Stimulated activated CD8-positive, alpha-beta memory T cell treated with anti-CD3 and anti-CD28 coated beads, Interleukin-12 subunit alpha, Interleukin-12 subunit beta, amount 100 ng/mL, for 4 hours (primary cell): ENCODE measurements at places on chromosomes 6 and 20.

GRCh38 chr6:87544474-87544735 lies 45.4 kb downstream of the RARS2 start:
- DNase-seq = no peak

DNA sequence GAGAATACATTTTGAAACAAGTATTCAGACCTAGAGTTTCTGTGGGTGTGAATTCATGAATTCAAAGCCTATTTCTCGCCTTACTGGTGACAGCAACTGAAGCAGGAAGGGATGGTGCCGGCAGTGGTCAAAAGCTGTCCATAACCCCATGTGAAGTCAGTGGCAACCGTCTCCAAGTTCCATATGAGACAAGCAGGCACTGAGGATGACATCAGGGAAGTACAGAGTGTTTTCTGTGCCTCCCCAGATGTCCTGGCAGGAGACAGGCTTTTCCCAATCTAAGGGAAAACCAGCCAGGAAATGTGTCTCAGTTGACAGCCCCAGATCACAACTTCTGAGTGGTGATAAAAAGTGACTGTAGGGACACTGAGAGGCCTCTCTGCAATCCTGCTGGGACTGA lies 66.6 kb downstream of the HIVEP2 start:
- no peak for DNase-seq

- no peak for DNase-seq
Measured at GRCh38 chr6:127290391-127291265, 24.0 kb downstream of the RNF146 start.

DNA sequence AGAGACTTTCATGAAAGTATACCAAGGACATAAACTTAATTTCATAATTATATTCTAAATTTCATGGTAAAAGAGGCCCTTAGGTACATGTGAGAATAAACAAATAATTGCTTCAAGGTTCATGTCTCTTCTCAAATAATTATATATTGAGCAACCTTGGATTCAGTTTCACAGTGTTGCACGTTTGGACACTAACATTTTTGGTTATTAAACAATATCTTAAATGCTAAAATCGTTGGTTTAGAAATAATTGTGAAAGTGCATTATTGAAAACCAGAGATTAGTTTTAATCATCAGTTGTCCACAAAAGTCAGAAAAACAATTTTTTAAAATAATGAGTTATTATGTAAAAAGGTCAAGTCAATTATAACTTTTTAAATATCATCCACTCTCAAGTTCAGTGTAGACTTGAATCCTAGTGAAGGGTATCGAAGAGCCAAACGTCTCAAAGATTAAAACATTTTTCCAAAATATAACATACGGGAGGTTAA lies 227.1 kb upstream of the DEFB112 start:
- no peak for DNase-seq

DNA sequence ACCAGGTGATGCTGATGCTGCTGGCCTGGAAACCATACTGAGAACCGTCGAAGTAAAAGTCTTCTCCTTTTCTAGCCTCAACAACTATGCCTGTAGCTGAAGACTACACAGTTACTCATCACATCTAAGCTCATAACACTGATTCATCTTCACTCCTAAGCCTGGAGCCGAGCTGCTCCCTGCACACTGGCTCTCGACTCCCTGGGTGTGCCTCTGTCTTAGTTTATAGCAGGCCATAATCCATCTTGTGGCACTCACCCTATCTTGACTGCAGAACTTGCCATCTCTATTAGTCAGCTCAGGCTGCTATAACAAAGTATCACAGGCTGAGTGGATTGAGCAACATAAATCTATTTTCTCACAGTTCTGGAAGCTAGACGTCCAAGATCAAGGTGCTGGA lies 191.0 kb downstream of the UNC5CL start:
- DNase-seq = no peak

DNA sequence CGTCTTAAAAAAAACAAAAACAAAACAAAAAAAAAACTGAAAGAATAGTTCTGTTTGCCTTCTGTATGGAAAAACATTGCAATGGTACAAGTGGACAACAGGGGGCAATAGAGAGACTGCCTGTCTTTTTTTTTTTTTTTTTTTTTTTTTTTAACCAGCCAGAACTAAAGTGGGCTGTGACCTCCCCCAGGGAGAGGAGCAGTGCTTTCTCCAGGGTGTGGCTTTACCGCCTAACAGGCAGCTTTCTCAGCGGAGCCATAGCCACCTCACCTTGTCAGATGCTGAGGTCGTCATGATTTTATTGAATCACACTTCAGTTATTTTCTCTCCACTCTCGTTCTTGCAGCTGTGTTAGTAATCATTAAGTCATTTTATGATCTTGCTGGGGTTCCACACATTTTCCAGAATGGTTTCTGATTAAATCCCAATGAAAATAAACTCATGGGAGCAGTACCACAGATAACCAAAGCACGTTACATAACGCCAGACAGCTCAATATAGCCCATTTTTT lies 78.4 kb downstream of the GMPR start:
- DNase-seq = no peak

- no peak for DNase-seq
Measured at GRCh38 chr20:31679357-31680285, 41.9 kb downstream of the COX4I2 start.

- no peak for DNase-seq
Measured at GRCh38 chr6:35926509-35927215, 5.8 kb upstream of the SRPK1 start.

GRCh38 chr20:58996226-58996611 lies 10.8 kb downstream of the CTSZ start:
- DNase-seq = no peak

DNA sequence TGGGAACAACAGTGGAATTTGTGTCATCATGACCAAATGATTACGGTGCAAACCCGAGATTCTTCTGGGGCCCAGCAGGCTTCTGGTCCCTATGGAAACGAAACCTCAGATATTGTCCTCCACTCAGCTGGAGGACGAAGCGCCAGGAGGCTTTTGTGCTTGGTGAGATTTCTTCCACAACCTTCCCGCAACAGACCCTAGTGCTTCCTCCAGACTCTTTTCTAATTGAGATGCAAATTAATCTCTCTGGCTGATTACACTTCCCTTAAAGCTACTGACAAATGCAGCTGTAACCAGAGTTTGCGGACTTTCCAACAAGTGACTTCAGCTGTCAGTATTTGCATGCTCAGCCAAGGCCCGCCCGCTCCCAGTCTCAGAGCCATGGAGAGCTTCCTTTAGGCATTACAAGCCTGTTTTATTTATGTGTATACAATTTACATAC lies 96.0 kb downstream of the INSM1 start:
- DNase-seq = no peak

GRCh38 chr6:169263836-169264608 lies 10.4 kb upstream of the THBS2 start:
- no peak for DNase-seq

DNA sequence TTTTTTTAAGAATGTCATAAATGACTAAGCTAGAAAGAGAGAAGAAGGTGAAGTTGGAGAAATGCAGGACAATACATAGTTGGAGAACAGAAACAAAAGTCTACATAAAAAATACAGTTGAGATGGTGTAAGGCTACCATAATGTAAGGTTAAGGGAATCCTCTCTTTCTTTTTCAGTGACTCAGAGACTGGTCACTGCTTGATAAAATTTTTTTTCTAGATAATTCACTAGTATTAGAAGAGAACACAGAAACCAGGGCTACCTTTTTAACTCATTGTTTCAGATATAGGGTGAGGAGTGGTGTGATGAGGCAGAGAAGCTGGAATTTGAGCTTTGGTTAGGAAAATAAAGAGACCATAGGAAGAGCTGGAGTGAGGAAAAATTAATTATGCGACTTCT lies 18.2 kb upstream of the EDN1 start:
- DNase-seq = no peak

GRCh38 chr6:53639520-53639919 lies 26.0 kb downstream of the KLHL31 start:
- DNase-seq = no peak

DNA sequence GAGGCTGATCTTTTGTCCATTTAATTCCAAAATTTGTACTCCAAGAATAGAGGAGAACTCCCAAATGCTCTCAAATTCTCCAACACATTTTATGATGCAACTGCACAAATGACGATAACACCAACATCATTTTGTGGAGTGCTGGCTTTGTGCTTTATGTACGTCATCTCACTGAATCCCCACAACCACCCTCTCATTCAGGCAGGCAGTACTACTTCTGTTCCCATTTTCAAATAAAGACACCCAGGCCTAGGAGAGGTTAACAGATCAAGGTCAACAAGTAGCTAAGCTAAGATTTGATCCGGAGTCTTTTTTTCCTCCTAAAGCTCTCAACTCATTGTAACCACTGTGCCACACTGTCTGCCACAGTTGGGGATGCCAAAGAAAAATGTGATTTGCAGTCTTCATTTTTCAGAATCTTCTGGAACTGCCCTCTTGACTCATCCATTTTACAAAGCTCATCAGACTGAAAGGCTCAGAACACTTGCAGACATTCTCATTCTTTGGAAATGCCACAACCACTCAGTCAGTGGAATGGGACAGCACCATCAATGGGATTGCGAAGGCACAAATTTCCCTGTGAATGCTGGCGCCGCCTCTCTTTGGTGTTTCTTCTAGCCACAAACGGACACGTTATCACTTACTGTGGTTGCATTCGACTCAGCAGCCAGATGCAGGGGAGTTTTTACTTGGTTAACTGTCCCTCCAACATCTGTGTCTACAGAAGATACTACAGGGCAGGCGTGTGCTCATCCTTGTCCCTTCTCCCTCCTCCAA lies 184.4 kb downstream of the GJA10 start:
- no peak for DNase-seq

DNA sequence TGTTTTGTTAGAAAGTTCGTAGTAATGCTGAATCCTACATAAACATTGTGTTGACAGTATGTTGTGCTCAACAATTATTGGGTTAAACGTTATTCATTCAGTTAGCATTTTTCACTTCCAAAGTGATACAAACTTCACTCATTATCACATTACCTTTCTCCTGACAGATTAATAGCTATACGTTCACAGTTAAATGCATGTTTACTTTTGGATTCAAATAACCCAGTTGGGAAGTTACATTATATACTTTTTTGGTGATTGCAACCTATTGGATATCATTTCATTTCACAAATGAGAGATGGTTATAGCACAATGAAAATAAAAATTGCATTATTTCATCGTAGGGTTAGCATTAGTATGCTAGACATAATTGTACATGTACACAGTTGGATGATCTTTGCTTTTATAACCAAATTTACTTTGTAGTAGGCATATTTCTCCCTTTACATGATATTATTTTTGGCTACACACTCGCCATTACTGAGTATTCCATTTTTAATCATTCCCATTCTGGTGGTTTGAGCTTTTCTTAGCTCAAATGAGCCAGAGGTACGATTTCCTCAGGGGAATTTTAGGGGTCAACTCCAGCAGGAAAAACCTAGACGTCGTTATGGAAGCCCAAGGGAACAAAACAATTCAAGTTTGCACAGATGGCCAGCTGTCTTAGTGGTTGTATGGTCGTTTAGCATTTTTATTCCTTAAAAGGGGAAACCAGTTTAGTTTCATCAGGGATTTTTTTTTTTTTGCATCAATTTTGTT lies 2.1 kb upstream of the HIVEP1 start:
- no peak for DNase-seq

GRCh38 chr20:59830665-59831023 lies 102.8 kb downstream of the SYCP2 start:
- DNase-seq = no peak

- DNase-seq = no peak
Measured at GRCh38 chr6:33433001-33433543, 13.2 kb downstream of the SYNGAP1 start.

DNA sequence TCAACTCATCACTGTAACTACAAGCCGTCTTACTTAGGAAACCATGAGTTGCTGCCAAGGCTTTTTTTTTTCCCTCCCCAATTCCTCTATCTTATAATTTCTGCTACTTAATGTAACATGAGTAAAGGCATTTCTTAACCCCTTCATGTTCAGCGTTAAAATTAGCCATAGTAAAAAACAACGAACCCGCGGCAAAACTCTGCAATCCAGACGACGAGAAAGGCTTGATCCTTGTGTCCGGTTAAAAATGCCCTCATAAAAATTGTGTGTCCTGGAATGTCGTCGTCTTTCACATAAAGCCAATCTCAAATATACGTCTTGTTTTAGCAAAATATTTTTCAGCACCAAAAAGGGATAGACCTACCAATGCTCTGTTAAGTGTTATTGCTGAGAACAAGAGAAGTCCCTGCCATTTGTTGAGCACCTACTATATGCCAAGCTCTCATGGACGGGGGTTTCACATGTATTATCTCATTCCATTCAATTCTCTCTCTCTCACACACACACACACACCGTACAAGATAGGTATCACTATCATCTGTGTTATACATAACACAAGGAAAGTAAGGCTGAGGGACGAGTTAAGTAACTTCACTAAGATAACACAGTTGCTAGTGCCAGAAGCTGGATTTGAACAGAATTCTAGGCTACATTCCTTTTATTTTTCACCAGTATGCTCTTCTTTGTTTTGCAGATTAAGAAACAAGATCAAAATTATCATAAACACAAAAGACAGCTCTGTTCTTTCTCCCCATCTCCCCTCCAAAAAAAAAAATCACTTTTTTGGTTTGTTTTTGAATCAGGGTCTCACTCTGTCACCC lies 683 bp upstream of the ARHGAP18 start:
- no peak for DNase-seq

GRCh38 chr6:4820704-4821276 lies 44.6 kb downstream of the CDYL start:
- DNase-seq = no peak

- DNase-seq = no peak
Measured at GRCh38 chr20:16714242-16714641, 15.6 kb upstream of the SNRPB2 start.

DNA sequence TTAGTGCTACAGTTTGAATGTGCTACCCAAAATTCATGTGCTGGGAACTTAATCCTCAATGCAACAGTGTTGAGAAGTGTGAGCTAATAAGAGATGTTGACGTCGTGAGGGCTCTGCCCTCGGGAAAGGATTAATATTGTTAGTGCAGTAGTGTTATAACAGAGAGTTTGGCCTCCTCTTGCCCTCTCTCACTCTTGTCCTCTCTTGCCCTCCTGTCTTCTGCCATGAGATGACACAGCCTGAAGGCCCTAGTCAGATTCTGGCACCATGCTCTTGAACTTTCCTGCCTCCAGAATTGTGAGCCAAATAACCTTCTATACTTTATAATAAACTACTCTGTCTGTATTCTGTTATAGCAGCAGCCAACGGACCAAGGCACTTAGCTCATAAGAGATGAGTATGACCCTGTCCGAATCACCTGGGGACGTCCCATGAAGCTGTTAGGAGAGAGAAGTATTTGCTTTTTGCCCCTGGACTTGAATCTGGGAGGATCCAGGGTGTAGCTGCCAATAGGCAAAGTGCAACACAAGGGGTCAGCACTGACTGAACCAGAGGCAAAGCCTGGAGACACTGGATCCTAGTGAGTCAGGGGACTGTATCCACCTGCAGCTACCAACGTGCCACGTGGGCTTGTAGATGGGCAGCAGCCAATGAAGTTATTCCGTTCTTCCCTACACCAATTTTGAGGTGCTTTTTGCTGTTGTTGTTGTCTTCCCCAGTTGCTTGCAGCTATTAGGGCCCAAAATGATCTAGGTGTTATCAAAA lies 233.7 kb downstream of the THBS2 start:
- no peak for DNase-seq

DNA sequence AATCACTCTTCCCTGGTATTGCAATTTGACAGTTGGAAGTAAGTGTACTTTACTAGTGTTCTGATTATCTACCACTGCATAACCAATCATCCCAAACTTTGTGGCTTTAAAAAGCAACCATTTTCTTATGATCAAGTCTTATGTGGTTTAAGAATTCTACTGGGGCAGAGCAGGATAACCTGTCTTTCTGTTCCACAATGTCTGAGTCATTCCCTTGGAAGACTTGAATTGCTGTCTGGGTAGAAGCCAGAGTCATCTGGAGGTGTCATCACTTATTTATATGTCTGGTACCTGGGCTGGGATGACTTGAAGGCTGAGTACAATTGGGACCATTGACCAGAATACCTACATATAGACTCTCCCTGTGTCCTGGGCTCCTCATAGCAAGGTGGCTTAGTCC lies 644.3 kb downstream of the HDGFL1 start:
- no peak for DNase-seq
